ENCODE measurements at places on chromosomes 2 and 18.

DNA sequence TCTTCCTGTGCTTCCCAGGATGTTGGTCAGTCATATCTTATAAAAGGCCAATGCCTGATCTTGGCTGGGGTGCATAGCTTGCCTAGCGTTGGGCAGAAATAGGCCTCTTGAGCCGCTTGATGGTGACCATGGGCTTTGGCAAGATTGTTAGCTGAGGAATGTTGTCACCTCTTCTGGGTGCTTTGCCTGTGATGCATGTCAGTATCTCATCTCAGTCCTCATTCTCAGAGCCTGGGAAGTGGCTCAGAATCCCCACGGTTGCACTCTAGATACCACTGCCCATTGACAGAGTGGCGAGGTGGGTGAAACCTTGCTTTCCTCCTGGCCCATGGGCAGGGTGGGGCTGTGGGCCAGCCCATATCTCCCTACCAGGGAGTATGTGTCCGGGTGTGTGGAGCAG is 79.2 kb upstream of the MGAT5 start:
- DNase-seq: no peak

- no peak for DNase-seq
Measured at GRCh38 chr18:26965206-26965605, 99.7 kb upstream of the AQP4 start.

DNA sequence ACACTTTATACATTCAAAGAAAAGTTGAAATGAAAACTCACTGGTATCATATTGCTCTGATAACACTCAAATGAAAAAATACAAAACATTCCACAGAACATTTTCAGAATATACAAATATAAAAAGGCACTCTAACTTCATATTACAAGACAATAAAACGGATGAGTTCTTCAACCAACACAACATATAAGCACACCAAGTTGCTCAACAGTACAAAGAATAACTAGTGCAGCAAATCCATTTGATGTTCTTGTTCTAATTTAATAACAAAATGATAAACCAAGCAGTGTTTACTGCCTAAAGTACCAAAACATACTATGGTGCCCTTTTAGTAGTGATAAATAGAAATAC is 60.8 kb upstream of the PGAP1 start:
- no peak for DNase-seq

DNA sequence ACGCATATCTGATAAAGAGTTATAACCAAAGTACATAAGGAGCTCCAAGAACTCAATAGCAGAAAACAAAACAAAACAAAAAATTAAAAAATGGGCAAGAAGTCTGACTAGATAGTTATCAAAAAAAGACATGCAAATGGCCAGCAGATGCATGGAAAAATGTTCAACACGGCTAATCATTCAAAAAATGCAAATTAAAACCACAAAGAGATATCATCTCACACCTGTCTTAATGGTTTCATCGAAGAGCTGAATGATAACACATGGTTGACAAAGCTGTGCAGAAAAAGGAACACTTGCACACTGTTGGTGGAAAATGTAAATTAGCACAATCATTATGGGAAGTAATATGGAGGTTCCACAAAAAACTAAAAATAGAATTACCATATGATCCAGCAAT is 751.3 kb upstream of the POU3F3 start:
- DNase-seq: no peak
